Kidney (tissue), 22 donors: ENCODE measurements at places on chromosomes 13 and 19.
A peak's percentile ranks its signal among the peaks of the same experiment; 100 is the strongest.

- H3K4me3 ChIP-seq = no peak overlapping the region
- no peaks in the 10 kb centered on the region for H3K36me3 ChIP-seq
- H3K27me3 ChIP-seq = no peaks in the 10 kb centered on the region
- no peak for DNase-seq
- H3K27ac ChIP-seq = no peak overlapping the region
Observed at GRCh38 chr19:12868540-12869112, 12.6 kb downstream of the DNASE2 start.

DNA sequence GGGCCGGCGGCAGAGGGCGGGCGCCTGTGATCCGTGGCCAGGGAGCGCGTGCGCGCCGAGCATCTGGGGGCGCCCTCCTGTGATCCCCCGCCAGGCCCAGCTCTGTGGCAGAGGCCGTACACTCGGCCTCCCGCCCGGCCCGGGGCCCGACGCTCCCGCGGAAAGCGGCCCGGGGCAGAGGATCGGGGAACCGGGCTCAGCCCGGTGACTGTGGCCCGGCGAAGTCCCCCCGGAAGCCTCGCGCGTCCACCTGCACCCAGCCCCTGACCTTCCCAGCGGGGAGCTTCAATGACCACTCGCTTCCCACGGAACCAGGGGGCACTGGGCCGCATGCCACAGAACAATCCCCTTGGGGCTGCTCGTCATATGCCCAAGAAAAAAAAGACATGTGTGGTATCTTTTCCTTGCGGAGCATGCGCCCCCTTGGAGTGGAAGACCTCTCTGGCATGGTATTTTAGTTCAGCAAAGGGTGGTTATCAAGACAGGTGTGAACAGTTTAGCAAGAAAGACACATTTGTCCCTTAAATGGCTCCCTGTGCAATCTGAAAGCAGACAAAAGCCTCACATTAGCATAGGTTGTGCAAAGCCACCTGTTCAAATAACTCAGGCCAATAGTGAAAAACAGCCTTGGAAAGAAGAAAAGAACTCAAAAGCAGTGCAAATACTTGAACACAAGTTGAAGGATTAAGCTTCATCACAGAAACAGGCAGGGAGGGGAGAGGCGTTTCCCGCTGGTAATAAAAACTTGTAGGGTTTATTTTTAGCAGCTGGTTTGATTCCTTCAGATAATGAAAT lies 290.9 kb upstream of the SOX21 start:
- peaks cover 4% of the 10 kb centered on the region for H3K4me1 ChIP-seq
- no peaks in the 10 kb centered on the region for H3K36me3 ChIP-seq
- H3K27me3 ChIP-seq = no peaks in the 10 kb centered on the region
- no peak for DNase-seq

GRCh38 chr13:47241446-47241845 lies 344.6 kb upstream of the HTR2A start:
- H3K4me1 ChIP-seq = no peaks in the 10 kb centered on the region
- no peaks in the 10 kb centered on the region for H3K36me3 ChIP-seq
- no peaks in the 10 kb centered on the region for H3K27me3 ChIP-seq
- no peak overlapping the region for H3K27ac ChIP-seq
- DNase-seq = no peak
- no peak overlapping the region for H3K4me3 ChIP-seq

GRCh38 chr13:24900507-24900906 lies 136.5 kb downstream of the RNF17 start:
- H3K27ac ChIP-seq = no peak overlapping the region
- DNase-seq = no peak
- H3K4me3 ChIP-seq = no peak overlapping the region
- no peaks in the 10 kb centered on the region for H3K4me1 ChIP-seq
- H3K27me3 ChIP-seq = no peaks in the 10 kb centered on the region

- no peaks in the 10 kb centered on the region for H3K4me1 ChIP-seq
- H3K27me3 ChIP-seq = no peaks in the 10 kb centered on the region
- no peak overlapping the region for H3K27ac ChIP-seq
- H3K36me3 ChIP-seq = no peaks in the 10 kb centered on the region
- no peak for DNase-seq
Observed at GRCh38 chr13:97471711-97472110, 37.7 kb downstream of the RAP2A start.

DNA sequence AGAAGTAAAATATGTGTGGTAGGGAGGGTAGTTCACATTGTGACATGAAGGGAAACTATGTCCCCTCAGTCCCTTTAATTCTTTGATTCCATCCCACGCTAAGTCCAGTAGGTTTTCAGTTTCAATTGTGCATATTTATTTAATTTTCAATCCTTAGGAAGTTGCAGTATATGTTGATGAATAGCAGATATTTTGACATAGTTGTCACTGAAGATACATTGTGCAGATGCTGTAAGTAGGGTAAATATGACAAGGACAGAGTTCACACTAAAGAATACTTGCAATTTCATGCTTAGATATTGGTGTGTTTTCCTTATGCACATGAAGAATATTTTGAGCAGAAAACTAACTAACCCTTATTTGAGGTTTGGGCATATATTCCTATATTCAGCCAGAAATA lies 595.4 kb upstream of the MIR17HG start:
- no peak overlapping the region for H3K4me3 ChIP-seq
- H3K27me3 ChIP-seq = no peaks in the 10 kb centered on the region
- DNase-seq = no peak
- H3K36me3 ChIP-seq = no peaks in the 10 kb centered on the region
- H3K4me1 ChIP-seq = peaks cover under 1% of the 10 kb centered on the region
- no peak overlapping the region for H3K27ac ChIP-seq

DNA sequence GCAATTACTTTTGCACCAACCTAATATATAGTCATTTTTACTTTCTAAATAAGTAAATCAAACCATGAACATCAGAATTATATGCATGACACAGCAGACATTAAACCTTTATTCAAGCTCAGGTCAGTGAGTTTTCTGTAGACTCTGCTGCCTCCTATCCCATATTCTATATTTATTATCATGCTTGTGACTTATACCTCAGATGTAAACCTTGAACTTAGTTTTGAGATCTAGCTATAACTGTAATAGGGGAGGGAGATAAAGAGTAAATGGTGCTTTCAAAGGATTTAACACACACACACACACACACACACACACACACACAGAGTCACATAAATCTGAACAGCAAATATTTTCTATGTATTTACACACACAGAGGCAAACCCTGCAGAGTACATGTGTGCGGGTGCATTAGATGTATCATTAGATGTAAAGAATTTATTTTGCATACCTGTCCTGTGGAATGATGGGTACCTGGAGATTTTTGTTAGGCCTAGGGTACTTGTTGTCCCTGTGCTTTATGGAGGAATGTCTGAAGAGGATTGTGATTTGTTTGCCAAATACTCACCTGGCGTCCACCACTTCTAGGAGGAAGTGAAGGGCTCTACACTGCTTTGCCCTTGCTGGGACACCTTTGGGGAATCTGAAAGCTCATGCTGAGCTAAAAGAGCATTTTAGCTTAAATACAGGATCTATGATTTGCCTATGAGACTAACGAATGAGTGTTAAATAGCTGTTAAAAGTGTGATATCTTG lies 521.9 kb downstream of the KLF5 start:
- H3K4me1 ChIP-seq = no peaks in the 10 kb centered on the region
- no peaks in the 10 kb centered on the region for H3K36me3 ChIP-seq
- H3K27me3 ChIP-seq = no peaks in the 10 kb centered on the region
- no peak for DNase-seq

- DNase-seq = no peak
- no peak overlapping the region for H3K27ac ChIP-seq
- no peak overlapping the region for H3K4me3 ChIP-seq
- no peaks in the 10 kb centered on the region for H3K27me3 ChIP-seq
- H3K4me1 ChIP-seq = no peaks in the 10 kb centered on the region
Observed at GRCh38 chr13:98730441-98730840, 22.0 kb downstream of the SLC15A1 start.

DNA sequence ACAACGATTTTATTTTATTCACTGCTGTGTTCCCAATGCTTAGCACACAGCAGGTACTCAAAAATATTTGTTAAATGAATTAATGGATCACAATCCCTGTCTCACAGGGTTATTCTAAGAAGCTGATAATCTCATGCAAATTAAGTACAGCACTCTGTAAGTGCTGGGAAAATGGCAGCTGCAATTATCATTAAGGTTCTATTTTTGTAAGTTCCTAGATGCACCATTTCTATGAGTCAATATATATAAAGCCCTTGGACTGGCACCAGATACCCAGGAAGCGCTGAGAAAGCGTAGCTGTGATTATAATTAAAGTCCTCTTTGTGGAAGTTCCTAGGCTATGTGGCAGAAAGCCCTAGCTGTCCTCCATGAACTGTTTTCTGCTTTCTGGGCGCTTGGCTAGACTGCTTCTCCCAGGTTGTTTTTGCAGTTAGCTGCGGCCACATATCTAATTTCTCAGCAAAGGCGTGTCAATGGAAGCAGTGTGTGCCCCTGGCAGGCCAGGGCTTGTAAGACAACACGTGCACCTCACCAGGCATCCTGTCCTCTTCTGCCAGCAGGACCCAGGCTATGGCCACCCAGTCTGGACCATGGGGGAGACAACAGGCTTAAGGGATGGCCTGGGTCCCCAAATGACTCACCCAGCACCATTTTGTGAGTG lies 5.2 kb upstream of the SRRM5 start:
- H3K36me3 ChIP-seq = peaks cover 16% of the 10 kb centered on the region
- DNase-seq = no peak
- no peaks in the 10 kb centered on the region for H3K27me3 ChIP-seq
- H3K4me3 ChIP-seq = no peak overlapping the region
- H3K27ac ChIP-seq = no peak overlapping the region

DNA sequence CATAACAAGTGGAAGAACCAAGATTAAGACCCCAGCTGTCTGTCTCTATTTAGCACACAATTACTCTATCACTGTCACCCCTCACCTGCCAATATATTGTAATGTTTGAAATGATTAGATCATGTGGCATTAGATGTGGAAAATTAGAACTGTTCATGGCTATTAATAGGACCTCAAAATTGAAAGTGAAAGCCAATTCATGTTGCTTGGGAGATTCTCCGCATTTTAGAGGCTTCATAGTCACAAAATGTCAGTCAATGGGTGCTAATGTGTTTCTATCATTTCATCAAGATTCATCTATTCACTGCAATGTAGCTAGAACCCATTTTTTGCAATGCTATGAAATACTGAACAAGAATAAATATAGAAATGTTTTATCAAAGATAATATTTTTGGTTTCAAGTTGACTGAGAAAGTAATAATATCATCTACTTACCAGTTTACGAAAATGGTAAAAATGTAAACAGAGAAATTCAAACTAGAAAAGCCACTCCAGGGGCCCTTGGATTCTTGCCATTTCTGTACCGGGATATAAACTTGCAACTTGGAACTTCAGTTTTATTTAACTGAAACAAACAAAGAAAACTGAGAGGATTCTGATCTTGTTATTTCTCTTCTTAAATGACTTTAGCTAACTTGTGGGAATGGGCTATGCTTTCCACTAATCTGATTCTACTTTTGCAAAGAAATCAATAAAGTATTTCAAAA lies 388.6 kb downstream of the DCT start:
- no peaks in the 10 kb centered on the region for H3K27me3 ChIP-seq
- no peak overlapping the region for H3K27ac ChIP-seq
- no peaks in the 10 kb centered on the region for H3K36me3 ChIP-seq
- H3K4me1 ChIP-seq = no peaks in the 10 kb centered on the region
- DNase-seq = no peak
- H3K4me3 ChIP-seq = no peak overlapping the region

GRCh38 chr19:2887391-2887914 lies 13.3 kb upstream of the ZNF57 start:
- H3K36me3 ChIP-seq = no peaks in the 10 kb centered on the region
- H3K27me3 ChIP-seq = no peaks in the 10 kb centered on the region
- peaks cover 3% of the 10 kb centered on the region for H3K4me1 ChIP-seq
- no peak overlapping the region for H3K27ac ChIP-seq
- H3K4me3 ChIP-seq = no peak overlapping the region

DNA sequence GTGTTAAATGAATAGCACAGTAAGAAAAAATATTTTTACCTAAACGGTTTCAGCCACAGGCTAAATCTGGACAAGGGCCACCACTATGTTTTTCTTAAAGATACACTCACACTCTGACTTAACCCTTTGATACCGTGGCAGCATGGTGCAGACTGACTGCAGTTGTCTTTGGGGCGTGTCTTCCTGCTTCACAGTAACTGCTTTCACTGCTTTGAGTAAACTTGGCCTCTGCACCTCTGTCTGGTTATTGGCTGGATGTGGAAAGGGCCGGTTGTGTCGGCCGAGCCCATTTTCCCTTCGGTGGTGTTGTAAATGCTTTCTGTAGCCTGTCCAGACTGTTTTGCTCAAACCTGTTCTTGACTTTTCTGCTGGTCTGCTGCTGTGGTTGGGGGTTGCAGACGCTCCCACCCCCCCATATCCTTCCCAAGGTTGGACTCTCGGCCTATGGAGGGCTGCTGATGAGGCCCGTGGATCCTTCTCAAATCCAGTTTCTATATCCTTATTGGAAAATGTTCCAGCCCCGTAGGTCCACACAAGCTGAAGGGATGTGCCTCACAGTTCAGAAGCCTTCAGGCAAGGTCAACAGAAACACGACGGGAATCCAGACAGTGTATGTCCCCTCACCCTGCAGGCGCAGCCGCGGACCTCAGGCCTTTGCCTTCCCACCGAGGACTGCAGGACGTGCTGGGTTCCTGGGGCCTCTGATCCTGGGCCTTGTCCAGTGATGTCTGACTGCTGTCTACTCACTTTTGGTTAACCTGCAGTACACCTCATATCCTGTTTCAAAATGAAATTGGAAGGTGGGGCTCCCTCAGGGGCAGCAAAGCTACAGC lies 90.2 kb upstream of the RNF113B start:
- peaks cover 39% of the 10 kb centered on the region for H3K4me1 ChIP-seq
- H3K36me3 ChIP-seq = no peaks in the 10 kb centered on the region
- peak; percentile 67 for DNase-seq
- no peaks in the 10 kb centered on the region for H3K27me3 ChIP-seq
- H3K27ac ChIP-seq = peak overlapping the region; percentile 71

GRCh38 chr19:10797541-10798256 lies 38.3 kb downstream of the TMED1 start:
- H3K4me1 ChIP-seq = no peaks in the 10 kb centered on the region
- no peaks in the 10 kb centered on the region for H3K27me3 ChIP-seq
- no peak for DNase-seq

DNA sequence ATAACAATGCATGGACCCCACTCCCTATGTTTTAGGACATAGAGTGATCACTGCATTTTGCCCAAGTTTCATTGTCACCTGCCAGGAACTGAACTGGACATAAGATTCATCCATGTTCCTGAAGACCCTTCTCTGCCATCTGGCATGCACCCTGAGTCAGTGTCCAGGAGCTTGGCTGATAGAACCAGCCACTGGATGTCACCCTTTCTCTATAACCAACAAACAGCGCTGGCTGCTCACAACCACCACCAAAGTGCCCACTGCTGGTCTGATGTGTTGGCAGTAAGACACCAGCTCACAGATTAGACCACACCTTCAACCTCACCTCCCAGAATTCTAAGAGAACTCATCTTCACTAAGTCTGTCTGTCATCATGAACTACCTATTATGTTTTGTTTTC lies 333.4 kb downstream of the ITGBL1 start:
- no peaks in the 10 kb centered on the region for H3K27me3 ChIP-seq
- DNase-seq = peak; percentile 48
- H3K36me3 ChIP-seq = no peaks in the 10 kb centered on the region
- no peak overlapping the region for H3K27ac ChIP-seq

GRCh38 chr19:38869836-38870607 lies 8.1 kb downstream of the RINL start:
- DNase-seq = peak; percentile 91
- H3K4me3 ChIP-seq = peak overlapping the region; percentile 77
- no peak overlapping the region for H3K27ac ChIP-seq
- no peaks in the 10 kb centered on the region for H3K36me3 ChIP-seq
- H3K4me1 ChIP-seq = peaks cover 5% of the 10 kb centered on the region
- H3K27me3 ChIP-seq = no peaks in the 10 kb centered on the region
